Liver (tissue), 10 donors: ENCODE measurements at places on chromosomes 6 and 20. TPM values are rescaled to one million over a fixed set of nuclear protein-coding genes. Genes with fewer than 3 reads are reported as not detected.

Gene IL22RA2
- polyA plus RNA-seq: not detected

Gene KIAA0408
- 0.07 TPM for polyA plus RNA-seq

Gene SOX12
- polyA plus RNA-seq: 2.0 TPM

Gene MCHR2
- polyA plus RNA-seq: not detected

Gene ESR1
- polyA plus RNA-seq: 4.7 TPM

Gene SRF
- 7.1 TPM for polyA plus RNA-seq

Gene SNAP91
- not detected for polyA plus RNA-seq

Gene ENPP1
- 35.1 TPM for polyA plus RNA-seq

Gene RRP36
- 26.4 TPM for polyA plus RNA-seq

DNA sequence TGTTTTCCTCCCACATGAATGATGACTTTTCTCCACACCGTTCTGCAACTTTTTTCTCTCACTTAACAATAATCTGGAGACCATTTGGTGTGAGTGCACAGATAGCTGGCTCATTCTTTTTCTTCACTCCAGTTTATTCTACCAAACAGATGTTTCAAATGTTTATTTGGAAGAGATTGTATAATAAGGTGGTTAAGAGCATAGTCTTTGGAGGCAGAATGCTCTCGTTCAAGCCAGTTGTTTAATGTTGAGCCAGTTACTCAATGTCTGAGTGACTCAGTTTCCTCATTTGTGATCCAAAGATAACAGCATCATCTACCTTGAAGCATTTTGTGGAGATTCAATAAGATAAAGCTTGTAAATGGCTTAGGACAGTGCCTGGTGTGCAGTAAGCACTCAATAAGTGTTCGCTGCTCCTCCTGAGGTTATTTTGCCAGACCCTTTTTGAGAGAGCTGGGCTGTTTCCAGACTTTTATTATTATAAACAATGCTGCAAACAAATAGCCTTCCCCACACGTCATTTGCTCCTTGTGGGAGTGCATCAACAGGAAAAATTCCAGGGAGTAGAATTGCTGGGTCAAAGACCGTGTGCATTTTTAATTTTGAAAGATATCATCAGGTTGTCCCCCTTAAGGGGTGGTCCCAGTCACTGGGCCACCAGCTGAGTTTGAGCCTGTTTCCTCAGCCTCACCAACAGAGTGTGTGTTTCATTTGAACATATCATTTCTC, 70.6 kb downstream of the VEGFA start:
- DNase-seq: no peak

DNA sequence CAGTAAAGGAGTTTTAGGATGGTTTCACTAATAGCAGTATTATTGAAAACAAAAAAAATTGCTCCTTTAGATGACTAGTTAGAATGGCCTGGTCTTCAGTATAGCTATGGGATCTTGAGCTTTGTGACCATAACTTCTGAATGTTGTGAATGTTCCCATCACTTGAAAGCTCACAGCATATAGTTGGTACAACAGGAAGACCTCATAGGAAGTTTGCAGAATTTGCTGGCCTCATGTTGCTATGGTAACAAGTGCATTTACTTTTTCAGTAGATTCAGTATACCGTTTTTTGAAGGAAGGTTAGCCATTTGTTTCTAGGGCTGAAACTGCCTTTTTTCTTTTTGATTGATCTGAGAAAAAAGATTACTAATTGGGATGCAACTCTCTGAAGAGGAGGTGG, 8.3 kb downstream of the PHF3 start:
- no peak for DNase-seq

GRCh38 chr6:83429857-83430610, 817 bp downstream of the ME1 start:
- no peak for DNase-seq

DNA sequence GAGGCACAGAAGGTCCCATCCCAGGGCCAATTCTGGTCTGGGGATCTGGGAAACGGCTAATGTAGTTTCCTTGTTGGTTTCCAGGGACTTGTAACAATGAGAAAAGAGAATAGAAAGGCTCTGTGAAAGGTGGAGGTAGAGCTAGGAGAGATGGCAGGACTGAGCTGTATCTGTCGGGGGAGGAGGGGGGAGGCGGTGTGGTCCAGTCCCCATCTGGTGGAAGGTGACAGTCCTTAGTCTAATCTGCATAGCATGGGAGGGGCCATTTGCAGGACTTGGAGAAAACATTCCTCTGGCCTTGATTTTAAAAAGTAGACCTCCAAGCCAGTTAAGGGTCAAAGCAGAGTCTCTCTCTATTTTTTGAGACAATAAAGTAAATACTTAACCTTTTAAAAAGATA, 137.1 kb downstream of the DNAH8 start:
- DNase-seq: no peak

GRCh38 chr6:129667034-129667433, 42.9 kb downstream of the ARHGAP18 start:
- DNase-seq: no peak

DNA sequence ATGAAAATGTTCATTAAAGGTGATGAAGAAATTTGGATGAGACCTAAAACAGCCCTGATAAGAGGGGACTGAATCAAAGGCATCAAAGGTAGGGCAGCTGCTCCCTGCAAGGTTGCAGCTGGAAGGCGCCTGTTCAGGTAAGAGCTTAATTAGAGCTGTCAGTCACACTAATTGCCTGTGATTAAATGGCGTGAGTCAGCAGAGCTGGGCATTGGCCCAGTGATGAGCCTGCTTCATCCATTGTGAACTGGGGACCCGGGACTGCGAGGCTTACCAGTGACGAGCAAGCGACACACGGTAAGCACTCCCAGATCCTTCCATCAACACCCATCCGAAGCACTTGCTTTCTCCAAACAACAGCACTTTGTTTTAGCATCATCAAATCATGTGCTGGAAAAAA, 621.5 kb upstream of the CDH4 start:
- DNase-seq: no peak

GRCh38 chr6:106829451-106829850, 145.1 kb downstream of the CD24 start:
- no peak for DNase-seq

DNA sequence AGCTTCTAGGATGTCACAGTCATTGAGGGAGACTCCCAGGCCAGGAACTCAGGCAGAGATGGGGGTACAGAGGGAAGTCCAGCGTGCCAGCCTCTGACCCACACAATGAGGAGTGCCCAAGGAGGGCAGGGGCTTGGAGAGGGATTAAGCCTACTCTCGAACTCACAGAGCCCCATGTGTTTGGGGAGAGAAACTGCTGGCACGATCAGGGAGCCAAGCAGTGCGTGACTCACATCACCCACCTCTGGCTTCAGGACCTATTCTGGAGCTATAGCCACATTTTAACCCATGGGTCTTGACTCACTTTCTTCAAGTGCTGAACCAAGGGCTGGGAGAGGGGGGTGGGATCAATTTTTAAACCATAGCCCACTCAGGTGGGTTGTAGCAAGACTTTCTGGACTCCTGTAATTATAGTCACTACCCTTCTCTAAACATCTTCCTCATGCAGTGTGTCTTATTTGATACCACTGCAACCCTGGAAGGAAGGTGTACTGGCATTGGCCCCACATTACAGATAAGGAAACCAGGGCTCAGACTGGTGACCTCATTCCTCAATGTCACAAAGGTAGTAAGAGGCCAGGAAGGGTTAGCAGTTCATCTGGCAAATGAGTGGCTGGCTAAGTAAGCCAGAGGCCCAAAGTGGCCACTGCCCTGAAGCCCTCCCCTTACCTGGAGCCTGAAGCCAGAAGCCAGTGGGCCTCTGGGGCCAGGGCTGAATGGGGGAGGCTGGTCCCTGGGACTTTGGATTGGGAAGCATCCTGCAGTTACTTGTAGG, 12.0 kb downstream of the FOXP4 start:
- no peak for DNase-seq

GRCh38 chr6:116352515-116353471, 18.0 kb upstream of the DSE start:
- no peak for DNase-seq

DNA sequence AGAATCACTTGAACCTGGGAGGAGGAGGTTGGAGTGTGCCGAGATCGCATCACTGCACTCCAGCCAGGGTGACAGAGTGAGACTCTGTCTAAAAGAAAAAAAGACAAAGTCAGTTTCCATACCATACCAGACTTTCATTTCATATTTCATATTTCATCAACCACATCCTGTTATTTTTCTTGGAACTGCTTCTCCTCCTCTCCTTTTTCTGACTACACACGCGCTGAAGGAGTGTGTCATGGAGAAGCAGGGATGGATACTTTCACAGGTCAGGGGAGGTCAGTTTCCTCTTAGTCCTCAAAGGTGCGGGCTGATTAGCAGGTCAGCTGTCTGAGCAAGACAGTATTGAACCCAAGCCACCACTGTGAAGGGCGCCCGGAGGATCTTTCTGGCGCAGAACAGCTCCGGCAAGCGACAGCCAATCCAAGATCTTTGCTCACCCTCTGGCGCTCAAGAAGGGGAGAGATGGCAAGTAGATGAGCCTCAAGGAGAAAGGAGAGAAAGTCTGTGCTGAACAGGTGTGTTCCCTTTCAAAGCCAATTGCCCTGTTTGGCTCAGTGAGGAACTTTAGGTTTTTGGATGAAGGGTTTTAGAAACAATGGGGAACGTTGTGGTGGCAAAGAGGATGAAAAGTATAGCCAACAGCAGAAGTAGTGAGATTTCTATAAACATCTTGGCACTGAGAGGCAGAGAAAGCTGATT, 18.9 kb upstream of the SYNJ2 start:
- no peak for DNase-seq

DNA sequence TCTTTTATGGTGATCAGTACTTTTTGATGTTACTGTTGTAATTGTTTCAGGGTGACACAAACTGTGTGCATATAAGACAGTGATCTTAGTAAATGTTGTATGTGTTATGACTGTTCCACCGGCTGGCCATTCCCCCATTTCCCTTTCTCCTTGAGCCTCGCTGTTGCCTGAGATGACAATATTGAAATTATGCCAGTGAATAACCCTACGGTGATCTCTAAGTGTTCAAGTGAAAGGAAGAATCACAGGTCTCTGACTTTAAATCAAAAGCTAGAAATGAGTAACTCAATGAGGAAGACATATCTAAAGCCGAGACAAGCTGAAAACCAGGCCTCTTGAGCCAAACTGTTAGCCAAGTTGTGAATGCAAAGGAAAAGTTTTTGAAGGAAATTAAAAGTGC, 32.3 kb downstream of the TULP4 start:
- no peak for DNase-seq

- no peak for DNase-seq
Measured at GRCh38 chr20:46688151-46689081, 828 bp downstream of the TP53RK start.

GRCh38 chr20:51680067-51680749, 88.0 kb downstream of the ATP9A start:
- DNase-seq: no peak

DNA sequence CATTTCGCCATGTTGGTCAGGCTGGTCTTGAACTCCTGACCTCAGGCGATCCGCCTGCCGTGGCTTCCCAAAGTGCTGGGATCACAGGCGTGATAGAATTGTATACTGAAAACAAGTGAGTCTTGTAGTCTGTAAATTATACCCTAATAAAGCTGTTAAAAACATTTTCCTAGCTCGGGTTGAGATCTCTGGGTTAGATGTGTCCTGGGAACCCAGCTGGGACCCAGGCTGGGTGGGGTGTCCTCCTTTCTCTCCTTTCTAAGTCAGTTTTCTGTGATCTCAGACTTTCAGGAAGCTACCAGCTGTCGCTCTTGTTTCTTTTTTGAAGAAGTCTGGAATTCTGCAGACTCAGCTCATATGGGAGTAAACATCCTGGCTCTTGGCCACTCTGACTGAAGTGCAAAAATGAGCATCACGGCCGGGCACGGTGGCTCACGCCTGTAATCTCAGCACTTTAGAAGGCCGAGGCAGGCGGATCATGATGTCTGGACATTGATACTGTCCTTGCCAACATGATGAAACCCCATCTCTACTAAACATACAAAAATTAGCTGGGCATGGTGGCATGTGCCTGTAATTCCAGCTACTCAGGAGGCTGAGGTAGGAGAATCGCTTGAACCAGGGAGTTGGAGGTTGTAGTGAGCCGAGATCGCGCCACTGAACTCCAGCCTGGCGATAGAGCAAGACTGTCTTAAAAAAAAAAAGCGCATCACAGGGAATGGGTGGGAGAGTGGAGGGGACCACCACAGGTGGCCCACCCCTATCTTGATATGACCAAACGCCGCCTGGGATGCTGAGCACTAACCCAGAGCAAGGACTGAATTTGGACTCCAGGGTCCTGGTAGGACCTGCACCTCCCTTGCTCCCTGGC, 9.9 kb upstream of the PCIF1 start:
- DNase-seq: no peak

- DNase-seq: no peak
Measured at GRCh38 chr6:144613859-144614258, 328.7 kb downstream of the UTRN start.

GRCh38 chr6:130775411-130776012, 51.7 kb upstream of the SMLR1 start:
- DNase-seq: no peak

- DNase-seq: no peak
Measured at GRCh38 chr6:142803495-142804058, 141.4 kb downstream of the HIVEP2 start.
